ENCODE measurements at places on chromosomes 3 and 15. TPM values are rescaled to one million over a fixed set of nuclear protein-coding genes. Genes with fewer than 3 reads are reported as not detected.

The BFSP2 gene
- total RNA-seq: 0.33 TPM

The EPHA3 gene
- total RNA-seq: not detected

The CASR gene
- total RNA-seq: 0.06 TPM

The ERICH6 gene
- 0.50 TPM for total RNA-seq

The POC1A gene
- total RNA-seq: 26.9 TPM

The KIF23 gene
- 77.8 TPM for total RNA-seq

The HGD gene
- 0.10 TPM for total RNA-seq

- H3K4me3 ChIP-seq: no peak overlapping the region
- DNase-seq: no peak
- no peaks in the 10 kb centered on the region for H3K36me3 ChIP-seq
- no peaks in the 10 kb centered on the region for H3K27me3 ChIP-seq
- H3K27ac ChIP-seq: no peak overlapping the region
Measured at GRCh38 chr3:123409443-123410148, 39.3 kb downstream of the ADCY5 start.

DNA sequence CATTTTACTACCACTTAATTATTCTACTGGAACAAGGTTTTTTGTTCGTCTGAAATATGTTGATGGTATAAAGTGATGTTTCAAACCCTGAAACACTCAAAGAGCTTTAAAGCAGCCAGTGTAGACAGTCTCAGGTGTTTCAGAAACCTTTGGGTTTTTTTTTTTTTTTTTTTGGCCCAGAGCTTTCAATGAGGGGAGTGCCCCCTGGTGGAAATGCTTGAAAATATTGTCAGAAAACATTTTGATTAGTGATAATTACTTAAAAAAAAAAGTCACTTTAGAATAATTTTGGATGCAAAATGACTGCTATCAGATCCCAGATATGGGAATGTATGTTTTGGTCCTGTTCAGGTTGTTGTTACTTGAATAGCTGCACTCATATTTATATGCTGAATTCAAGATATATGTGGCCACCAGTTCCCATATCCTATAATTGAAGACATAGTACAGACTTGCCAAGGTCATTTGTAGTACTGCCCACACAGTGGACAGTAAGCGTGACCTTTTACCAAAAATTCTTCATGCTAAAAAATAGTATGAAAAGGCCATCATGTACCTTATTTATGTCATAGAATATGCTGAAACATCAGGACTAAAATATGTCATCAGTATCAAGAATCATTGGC, 35.9 kb downstream of the SATB1 start:
- H3K4me3 ChIP-seq: no peak overlapping the region
- H3K36me3 ChIP-seq: peaks cover 79% of the 10 kb centered on the region
- peak; percentile 53 for DNase-seq

DNA sequence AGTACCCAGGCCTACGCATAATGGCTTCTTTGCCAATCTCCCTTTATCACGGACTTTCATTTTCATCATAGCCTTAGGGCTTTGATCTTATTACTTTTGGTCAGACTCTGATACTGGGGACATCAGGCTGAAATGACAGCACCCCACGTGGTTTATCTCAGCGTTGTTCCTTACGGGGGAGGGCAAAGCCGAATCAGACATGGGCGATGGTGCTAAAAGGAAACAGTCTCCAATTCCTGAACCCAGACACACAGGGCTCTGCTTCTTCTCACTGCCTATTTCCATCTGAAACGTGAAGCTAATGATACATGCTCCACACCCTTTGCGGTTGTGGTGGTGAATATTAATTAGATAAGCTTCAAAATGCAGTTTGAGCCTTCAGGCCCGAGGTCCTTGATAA, 59.4 kb upstream of the CD47 start:
- H3K36me3 ChIP-seq: peaks cover 12% of the 10 kb centered on the region
- H3K4me3 ChIP-seq: no peak overlapping the region
- H3K27me3 ChIP-seq: no peaks in the 10 kb centered on the region
- no peak for DNase-seq
- no peak overlapping the region for H3K27ac ChIP-seq

- no peak for DNase-seq
- no peaks in the 10 kb centered on the region for H3K36me3 ChIP-seq
- H3K27ac ChIP-seq: no peak overlapping the region
Measured at GRCh38 chr15:63077952-63078351, 35.4 kb downstream of the TPM1 start.

DNA sequence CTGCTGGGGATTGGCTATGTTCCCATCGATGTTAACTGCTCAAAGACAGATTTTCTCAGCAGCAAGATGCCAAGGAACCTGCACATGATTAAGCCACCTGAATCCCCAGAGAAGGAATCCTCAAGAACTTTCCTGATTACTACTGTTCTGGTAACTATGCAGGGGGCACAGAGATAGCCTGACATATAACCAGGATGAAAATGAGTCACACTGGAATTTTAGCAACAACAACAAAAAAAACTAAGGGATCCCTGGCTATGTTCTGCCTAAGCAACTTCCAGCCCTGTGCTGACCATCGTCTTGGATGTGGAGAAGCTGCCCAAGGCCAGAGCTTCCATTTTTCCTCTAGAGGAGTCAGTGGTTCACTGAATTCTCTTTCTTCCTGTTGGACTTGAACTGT, 13.8 kb downstream of the RIOX2 start:
- H3K27ac ChIP-seq: no peak overlapping the region
- no peak for DNase-seq
- H3K27me3 ChIP-seq: no peaks in the 10 kb centered on the region
- H3K4me1 ChIP-seq: peaks cover 30% of the 10 kb centered on the region
- H3K4me3 ChIP-seq: no peak overlapping the region

- DNase-seq: no peak
- no peak overlapping the region for H3K27ac ChIP-seq
- H3K4me1 ChIP-seq: peaks cover 33% of the 10 kb centered on the region
- H3K4me3 ChIP-seq: no peak overlapping the region
- no peaks in the 10 kb centered on the region for H3K36me3 ChIP-seq
- peaks cover 49% of the 10 kb centered on the region for H3K27me3 ChIP-seq
Measured at GRCh38 chr15:41511331-41511898, 2.2 kb downstream of the LTK start.

GRCh38 chr15:70789213-70789612, 25.9 kb upstream of the UACA start:
- H3K27ac ChIP-seq: no peak overlapping the region
- DNase-seq: no peak
- H3K4me1 ChIP-seq: no peaks in the 10 kb centered on the region
